Renal cortical epithelial cell (primary cell): ENCODE measurements at places on chromosomes 12 and 14. TPM values are rescaled to one million over a fixed set of nuclear protein-coding genes. Genes with fewer than 3 reads are reported as not detected.

- DNase-seq = no peak
Measured at GRCh38 chr12:78407722-78408121, 456.9 kb upstream of the SYT1 start.

DNA sequence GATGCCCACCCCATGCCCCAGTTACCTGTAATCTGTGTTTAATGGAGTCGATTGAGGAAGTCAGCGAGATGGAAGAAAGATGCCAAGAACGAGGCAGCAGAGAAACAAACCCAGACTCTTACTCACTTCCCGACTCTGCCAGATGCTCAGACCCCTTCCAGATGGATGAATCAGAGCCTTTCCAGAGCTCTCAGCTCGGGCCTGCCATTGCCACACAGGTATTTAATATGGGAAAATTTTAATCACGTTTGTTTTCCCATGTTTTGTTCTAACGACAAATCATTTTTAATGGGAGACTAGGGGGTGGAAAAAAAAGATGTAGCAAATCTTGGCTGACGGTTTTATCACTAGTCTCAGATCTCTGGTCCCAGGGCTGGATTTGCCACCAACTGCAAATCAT lies 72.5 kb upstream of the SRRM4 start:
- DNase-seq = no peak

DNA sequence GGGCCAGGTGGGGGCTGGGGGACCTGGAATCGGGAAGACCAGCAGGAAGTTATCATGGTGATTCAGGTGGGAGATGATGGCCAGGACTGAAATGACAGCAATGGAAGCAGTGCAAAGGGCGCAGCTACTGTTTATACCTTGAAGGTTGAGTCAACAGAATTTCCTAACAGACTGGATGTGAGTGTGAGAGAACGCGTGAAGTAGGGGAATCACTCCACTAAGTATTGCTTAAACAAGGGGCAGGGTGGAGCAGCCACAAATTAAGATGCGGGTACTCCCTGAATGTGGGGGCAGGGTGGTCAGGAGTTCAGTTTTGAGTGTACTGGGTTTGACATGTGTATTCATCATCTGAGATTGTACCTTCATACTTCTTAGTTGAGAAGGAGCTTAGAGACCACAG lies 45.1 kb downstream of the MYF5 start:
- peak; percentile 10 for DNase-seq

Gene TAC3
- total RNA-seq = not detected in 2 replicates

DNA sequence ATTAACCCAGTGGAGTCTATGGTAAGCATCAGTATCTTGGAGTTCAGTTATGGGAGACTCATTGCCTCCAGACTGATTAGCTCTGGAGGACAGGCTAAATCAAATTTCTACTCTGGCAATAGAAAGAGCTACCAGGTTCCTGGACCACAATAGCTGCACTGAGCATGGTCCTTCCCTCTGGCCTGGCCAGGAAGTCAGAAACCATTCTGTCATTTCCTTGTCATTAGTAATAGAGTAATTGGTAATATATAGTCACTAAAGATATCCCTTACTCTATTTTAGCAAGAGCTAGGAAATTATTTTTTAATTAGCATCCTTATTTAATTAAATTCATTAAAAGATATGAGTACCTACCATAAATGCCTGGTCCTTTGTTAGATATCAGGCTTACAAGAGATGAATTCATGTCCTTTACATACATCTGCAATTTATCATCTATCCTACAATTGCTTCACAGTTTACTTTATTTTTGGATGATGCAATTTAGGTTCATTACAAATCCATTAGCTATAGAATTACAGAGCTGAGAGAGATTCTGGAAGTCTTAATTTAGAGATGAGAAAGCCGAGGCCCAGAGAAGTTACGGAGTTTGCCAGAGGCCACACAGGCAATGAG lies 23.7 kb upstream of the TDRD9 start:
- DNase-seq = no peak

GRCh38 chr14:99654235-99654985 lies 9.5 kb downstream of the HHIPL1 start:
- peak; percentile 70 for DNase-seq

Gene KLRB1
- not detected in 2 replicates for total RNA-seq
